ENCODE measurements at places on chromosomes 7 and 10. TPM values are rescaled to one million over a fixed set of nuclear protein-coding genes. Genes with fewer than 3 reads are reported as not detected.

The NUTM2B gene
- 0.43 TPM for total RNA-seq

The AGR3 gene
- total RNA-seq: not detected

The FBXL13 gene
- total RNA-seq: 8.2 TPM

The MARCHF5 gene
- total RNA-seq: 28.7 TPM

The SLC13A1 gene
- not detected for total RNA-seq

The TSPAN33 gene
- 34.5 TPM for total RNA-seq

The CNPY1 gene
- not detected for total RNA-seq

The EEPD1 gene
- 1.1 TPM for total RNA-seq

The AOC1 gene
- total RNA-seq: not detected

GRCh38 chr7:20799566-20800366, 13.1 kb upstream of the SP8 start:
- no peaks in the 10 kb centered on the region for H3K36me3 ChIP-seq
- H3K27ac ChIP-seq: no peak overlapping the region
- peak overlapping the region; percentile 89 for H3K4me3 ChIP-seq
- H3K4me1 ChIP-seq: peaks cover 45% of the 10 kb centered on the region

GRCh38 chr7:101251871-101252659, 7.2 kb upstream of the FIS1 start:
- no peak overlapping the region for H3K27ac ChIP-seq
- peak overlapping the region; percentile 89 for H3K4me3 ChIP-seq
- no peaks in the 10 kb centered on the region for H3K36me3 ChIP-seq
- no peaks in the 10 kb centered on the region for H3K4me1 ChIP-seq

DNA sequence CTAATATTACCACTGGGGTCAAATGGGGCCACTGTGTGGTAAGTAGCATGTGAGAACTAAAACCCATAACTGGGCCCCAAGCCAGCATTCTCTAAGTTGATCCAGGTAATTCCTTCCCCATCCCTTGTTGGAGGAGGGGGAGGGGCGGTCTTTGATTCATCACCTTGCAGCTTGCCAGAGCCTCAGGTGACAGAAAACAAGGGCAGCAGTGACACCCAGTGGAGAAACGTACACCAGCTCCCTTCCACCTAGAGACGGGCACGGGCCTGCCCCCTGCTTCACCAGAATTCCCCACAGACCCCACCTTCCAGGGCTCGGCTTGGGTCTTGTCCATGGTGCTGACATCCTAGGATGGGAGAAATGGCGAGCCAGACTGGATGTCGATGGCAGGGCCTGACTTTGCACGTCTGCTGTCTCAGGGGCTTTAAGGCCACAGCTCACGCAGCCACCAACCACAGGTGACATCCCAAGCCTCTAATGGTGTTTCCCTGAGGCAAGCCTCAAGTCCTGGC, 102.0 kb downstream of the STRA8 start:
- H3K27ac ChIP-seq: no peak overlapping the region
- no peaks in the 10 kb centered on the region for H3K4me1 ChIP-seq
- H3K36me3 ChIP-seq: no peaks in the 10 kb centered on the region
- DNase-seq: peak; percentile 95

DNA sequence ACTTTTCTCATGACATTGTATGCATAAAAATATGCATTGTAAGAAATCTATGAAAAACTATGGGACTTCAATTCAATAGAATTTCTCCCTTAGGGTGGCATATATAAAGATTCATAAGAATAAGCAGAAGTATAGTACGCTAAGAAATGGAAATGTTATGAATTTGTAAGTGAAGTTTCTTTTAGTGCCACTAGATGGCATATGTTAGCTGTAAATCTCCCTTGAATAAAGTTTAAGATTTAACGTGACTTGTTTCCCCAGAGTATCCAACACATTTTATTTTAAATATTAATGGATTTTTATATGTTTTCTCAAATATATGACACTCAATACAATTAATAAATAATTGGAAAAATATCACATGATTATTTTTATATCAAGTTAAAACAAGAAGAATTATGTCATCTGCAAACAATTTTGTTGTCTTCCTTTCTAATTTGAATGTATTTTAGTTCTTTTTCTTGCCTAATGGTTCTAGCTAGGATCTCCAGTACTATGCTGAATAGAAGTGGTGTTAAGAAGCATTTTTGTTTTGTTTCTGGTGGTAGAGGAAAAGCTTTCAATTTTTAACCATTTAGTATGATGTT, 287.2 kb downstream of the HGF start:
- H3K36me3 ChIP-seq: no peaks in the 10 kb centered on the region
- H3K27me3 ChIP-seq: no peaks in the 10 kb centered on the region
- no peak overlapping the region for H3K4me3 ChIP-seq
- H3K27ac ChIP-seq: no peak overlapping the region
- no peaks in the 10 kb centered on the region for H3K4me1 ChIP-seq

DNA sequence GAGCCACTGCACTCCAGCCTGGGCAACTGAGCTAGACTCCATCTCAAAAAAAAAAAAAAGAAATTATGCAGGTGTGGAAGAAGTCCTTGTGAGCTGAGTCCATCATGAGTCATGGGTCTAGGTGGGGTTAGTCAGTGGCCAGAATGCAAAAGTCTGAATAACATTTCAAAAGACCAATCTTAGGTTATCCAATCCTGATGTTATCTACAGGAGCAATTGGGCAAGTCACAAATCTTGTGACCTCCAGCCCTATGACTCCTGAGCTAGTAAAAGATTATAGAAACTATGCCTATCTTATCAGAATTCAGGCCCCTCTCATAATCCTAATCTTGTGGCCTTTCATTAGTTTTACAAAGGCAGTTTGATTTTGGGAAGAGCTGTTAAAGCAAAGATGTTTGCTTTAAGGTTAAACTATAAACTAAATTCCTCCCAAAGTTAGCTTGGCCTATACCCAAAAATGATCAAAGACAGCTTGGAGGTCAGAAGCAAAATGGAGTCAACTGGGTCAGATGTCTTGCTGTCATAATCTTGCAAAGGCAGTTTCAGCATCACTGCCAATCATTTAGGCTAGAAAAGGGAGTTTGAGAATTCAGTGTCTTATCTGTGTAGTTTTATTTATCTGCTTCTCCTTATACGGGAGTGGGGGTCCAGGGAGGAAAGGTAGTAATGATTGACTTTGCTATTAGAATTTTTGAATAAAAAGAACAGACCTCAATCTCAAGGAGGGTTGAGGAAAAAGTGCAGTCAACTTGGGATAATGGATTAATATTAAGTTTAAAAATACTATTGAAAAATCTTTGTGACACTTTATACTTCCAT, 71.2 kb upstream of the TRIM24 start:
- no peaks in the 10 kb centered on the region for H3K27me3 ChIP-seq
- no peak overlapping the region for H3K27ac ChIP-seq
- H3K4me3 ChIP-seq: no peak overlapping the region
- no peak for DNase-seq

GRCh38 chr7:26531926-26532325, 240.3 kb downstream of the SNX10 start:
- no peak overlapping the region for H3K4me3 ChIP-seq
- no peak overlapping the region for H3K27ac ChIP-seq
- peaks cover 24% of the 10 kb centered on the region for H3K4me1 ChIP-seq
- H3K36me3 ChIP-seq: no peaks in the 10 kb centered on the region

DNA sequence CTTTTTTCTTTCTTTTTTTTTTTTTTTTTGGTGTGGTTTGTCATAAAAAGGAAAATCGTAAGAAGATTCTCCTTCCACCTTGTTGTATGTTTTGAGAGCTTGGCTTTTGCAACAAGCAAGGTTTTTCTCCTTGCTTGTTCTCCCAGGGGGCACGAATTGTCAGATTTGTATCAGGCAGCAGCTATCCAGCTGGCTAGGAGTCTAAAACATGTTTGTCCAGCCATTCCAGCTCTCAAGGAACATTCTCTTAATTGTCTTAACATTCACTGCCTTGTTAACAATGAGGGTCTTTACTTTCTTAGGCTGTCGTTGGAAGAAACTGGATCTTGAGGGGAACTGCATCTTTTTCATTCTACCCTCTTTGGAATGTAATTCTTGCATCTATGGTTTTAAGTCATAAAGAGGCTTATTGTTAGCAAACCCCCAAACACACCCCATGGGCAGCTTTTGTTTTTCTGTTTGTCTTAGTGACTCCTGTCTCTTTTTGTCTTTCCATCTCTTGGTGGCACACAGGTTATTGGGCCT, 14.6 kb downstream of the SHTN1 start:
- H3K4me3 ChIP-seq: no peak overlapping the region
- H3K4me1 ChIP-seq: peaks cover 31% of the 10 kb centered on the region
- DNase-seq: peak; percentile 52
- H3K27me3 ChIP-seq: no peaks in the 10 kb centered on the region
- H3K27ac ChIP-seq: peak overlapping the region; percentile 87

GRCh38 chr10:47137311-47137851, 162.6 kb upstream of the GDF10 start:
- DNase-seq: no peak
- H3K4me1 ChIP-seq: no peaks in the 10 kb centered on the region
- no peak overlapping the region for H3K4me3 ChIP-seq
- no peaks in the 10 kb centered on the region for H3K36me3 ChIP-seq
- no peak overlapping the region for H3K27ac ChIP-seq

GRCh38 chr10:110398419-110399105, 93.8 kb upstream of the SMNDC1 start:
- H3K4me1 ChIP-seq: peaks cover 11% of the 10 kb centered on the region
- no peaks in the 10 kb centered on the region for H3K27me3 ChIP-seq
- H3K4me3 ChIP-seq: no peak overlapping the region
- DNase-seq: peak; percentile 23

DNA sequence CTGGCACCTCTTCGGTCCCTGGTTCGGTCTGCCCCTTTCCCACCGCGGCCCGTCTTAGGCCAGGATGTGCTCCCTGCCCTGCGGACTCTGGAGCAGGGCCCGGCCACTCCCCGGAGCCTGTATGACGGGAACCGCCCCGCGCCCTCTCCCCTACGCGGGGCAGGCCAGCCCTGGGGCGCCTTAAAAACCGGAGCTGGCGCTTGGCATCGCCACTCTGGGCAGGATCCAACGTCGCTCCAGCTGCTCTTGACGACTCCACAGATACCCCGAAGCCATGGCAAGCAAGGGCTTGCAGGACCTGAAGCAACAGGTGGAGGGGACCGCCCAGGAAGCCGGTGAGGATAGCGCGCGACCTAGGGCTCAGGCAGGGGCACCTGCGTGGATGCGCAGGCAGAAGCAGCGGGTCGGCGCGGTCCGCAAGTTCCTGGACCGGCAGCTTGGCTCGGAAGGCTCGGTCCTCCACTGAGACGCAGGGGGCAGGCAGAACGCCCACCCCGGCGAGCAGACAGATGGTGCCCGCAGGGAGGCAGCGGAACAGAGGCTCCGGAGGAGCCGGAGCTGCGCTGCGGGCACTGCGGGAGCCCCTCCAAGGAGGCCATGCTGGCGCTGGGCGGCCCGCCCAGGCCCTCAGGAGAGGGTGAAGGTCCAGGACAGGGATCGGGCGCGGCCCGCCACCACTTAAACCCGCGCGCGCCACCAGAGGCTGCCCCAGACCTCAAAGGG, at the start of gene ADIRF:
ADIRF (plus strand) TSS at position 212 of the 723 bp plus-strand sequence; CDS start at position 275, 63 bp downstream.
- peaks cover 35% of the 10 kb centered on the region for H3K4me1 ChIP-seq
- no peak within 1 kb of the TSS for H3K27ac ChIP-seq
- DNase-seq: no peak
- H3K4me3 ChIP-seq: no peak within 1 kb of the TSS
- no peaks in the 10 kb centered on the region for H3K36me3 ChIP-seq
